ENCODE measurements at places on chromosomes 16 and 17.

- DNase-seq: no peak
Observed at GRCh38 chr17:10337976-10338375, 34.8 kb downstream of the MYH13 start.

DNA sequence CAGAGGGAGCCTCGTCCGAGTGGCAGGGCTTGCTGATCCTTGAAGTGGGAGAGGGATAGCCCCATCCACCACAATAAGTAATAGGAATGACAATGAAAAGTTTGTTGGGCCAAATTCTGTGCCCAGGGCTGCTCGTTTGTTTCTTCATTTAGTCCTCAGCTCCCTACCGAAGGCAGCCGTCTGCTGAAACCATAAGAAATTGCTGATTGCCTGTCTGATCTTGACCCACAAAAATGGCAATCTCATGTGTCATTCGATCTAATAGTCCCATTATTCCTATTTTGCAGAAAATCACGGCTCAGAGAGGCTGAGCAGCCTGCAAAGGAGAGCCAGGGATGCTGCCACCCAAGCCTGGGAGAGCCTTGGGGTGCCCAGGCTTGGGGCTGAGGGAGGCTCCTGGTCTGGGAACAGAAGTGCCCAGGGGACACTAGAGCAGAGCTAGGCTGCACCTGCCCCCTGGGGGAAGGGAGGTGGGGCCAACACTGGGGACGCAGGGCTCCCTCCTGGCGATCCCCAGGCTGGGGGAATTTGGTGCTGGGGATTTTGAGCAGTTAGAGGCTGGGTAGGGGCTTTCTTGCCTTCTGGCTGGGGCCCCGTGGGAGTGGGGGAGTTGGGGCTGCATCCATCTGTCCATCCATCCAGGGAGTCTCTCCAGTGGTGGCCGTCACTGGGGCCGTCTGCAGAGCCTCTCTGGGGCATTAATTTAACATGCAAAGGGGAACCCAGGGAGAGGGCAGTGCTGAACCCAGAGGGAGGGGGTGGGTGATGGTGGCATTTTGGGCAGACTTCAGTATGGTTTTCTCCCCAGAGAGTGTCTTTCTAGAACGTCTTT, 53.5 kb downstream of the SOCS1 start:
- no peak for DNase-seq

DNA sequence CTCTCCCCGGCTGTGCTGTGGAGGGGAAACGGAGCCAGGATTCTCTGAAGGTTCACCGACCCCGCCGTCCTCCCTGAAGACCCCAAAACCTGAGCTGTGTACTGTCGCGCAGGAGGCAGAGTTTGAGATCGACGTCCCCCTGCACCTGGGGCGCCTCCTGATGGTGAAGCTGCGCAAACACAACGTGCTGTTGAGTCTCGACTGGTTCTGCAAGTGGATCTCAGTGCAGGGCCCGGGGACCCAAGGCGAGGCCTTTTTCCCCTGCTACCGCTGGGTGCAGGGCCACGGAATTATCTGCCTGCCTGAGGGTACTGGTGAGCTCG, 62.6 kb upstream of the TEKT1 start:
- DNase-seq: no peak

DNA sequence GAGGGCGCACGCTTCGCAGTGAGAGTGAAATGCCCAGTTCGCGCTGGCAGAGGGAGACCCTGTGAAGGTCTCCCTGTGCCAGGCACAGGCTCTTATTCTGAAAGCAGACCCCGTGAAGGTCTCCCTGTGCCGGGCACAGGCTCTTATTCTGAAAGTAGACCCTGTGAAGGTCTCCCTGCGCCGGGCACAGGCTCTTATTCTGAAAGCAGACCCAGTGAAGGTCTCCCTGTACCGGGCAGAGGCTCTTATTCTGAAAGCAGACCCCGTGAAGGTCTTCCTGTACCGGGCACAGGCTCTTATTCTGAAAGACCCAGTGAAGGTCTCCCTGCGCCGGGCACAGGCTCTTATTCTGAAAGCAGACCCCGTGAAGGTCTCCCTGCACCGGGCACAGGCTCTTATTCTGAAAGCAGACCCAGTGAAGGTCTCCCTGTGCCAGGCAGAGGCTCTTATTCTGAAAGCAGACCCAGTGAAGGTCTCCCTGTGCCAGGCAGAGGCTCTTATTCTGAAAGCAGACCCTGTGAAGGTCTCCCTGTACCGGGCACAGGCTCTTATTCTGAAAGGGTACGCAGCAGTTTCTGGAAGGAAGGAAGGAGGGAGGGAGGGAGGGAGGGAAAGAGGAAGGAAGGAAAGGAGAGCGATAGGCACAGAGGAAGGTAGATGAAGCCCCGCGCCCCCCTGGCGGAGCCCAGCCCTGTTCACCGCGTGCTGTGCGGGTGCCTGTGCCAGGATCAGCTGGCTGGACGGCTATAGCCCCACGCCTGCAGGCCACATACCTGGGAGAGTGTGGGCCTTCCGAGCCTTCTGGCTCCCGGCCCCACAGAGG, 55.3 kb downstream of the WDR45B start:
- DNase-seq: peak; percentile 84

GRCh38 chr16:85863384-85863774, 35.6 kb upstream of the IRF8 start:
- DNase-seq: no peak

DNA sequence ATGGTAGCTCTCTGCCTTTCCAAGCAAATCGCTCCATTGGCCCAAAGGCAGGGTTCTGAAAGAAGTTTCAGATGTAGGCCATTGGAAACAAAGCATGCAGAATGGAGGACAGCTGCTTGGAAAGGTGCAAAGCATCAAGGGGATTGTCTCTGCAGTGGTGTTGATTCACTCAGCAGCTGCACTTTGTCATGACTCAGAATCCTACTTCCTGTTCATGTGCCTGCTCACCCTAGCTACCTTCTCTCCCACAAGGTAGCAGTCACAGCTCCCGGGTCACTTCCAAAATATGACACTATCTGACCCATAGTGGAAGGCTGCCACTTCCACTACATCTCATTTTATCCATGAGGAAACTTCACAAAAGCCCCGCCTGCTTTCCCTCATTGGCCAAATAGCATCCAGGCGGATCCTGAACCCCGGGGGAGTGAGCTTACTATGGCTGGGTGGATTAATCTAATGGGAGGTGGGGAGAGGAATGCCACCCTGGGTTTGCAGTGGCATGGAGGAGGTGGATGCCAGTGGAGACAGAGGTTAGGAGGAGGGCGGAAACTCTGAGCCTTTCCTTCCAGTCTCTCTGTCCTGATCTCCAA, 74.7 kb upstream of the NKD1 start:
- no peak for DNase-seq

DNA sequence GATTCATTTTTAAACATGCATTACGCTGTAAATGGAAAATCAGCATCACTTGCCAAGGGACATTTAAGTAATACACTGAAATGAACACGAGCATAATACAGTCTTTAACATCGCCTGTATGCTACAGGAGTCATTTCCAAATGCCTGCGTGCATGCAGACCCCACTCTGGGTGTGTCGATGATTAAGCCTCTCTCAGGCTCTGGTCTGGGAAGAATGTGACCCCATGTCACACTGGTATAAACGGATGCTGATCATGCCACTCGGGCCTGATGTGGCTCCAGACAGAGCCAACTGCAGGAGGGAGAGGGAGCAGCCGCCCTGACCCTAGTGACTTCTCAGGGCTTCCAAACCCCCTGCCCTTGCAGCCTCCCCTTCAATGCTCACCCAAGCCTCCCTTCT, 10.8 kb downstream of the EMP2 start:
- no peak for DNase-seq

GRCh38 chr17:48630925-48631692, 5.0 kb upstream of the HOXB9 start:
- no peak for DNase-seq

DNA sequence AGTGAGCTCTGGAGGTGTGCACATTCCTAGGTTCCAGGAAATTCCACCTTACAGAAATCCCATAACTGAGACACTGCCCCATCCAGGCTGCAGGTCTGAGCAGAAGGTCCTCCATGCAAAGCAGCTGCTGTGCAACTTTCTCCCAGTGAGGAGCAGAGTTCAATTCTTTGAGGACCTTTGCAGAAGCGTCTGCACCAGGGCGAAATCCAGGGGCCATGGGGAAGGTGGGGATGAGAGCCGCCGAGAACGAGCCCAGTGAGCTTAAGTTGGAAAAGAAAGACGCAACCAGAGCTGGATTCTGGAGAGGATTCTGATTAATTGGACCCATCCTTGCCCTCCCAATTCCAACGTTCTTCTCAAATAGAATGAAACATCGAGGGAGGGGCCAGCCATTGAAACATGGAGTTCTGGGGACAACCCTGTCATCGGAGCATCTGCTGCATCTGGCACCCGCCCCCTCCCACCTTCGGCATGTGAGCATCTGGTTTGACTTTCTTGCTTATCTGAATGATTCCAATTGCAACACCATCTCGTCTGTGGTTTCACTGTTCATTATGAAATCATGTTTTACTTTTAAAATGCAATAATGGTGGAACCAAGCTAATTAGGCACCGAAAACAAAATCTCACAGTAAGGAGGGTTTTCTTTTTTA, 190.6 kb upstream of the FOXF1 start:
- no peak for DNase-seq

- no peak for DNase-seq
Observed at GRCh38 chr16:372302-372983, 2.1 kb upstream of the MRPL28 start.

GRCh38 chr17:73469311-73469710, 157.5 kb upstream of the CDC42EP4 start:
- DNase-seq: no peak

DNA sequence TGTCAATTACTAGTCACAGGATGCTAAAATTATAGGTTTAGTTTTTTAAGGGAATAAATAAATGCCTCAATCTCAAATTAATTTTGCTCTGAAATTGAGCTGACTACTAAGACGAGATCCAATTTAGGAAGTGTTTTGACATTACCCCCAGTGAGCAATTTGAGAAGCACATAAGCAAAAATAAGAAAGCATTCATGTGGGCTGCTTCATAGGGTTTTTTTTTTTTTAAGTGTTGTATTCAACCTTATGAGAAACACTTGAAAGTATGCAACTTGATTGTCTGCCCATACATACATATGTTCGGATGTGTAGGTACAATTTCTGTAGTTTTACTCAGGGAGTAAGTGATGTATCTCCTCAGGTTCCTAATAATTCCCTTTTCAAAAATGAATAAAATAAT, 77.6 kb downstream of the PRKCA start:
- no peak for DNase-seq

GRCh38 chr17:17021194-17021863, 20.9 kb upstream of the MPRIP start:
- DNase-seq: no peak

DNA sequence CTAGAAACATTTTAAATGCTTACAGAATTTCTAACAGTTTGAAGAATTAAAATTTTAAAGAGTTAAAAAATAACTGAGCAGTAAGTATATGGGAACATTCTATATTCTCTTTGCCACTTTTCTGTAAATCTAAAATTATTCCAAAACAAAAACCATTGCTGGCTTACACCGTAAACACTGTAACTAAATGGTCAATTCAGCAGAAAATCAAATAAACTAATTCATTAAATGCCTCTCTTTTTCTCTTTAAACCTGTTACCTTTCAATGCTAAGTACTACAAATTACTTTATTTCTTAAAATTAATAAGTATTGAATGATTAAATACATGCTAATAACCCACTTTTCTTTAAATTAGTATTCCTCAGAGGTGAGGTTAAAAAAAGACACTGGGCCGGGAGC, 14.0 kb downstream of the TERB1 start:
- no peak for DNase-seq
